CD4-positive, alpha-beta T cell treated with Interleukin-10 for 1 hour (primary cell): ENCODE measurements at places on chromosomes 4 and X.

- DNase-seq, result no peak
Observed at GRCh38 chr4:62627141-62627540, 1427.0 kb downstream of the ADGRL3 start.

- DNase-seq, result no peak
Observed at GRCh38 chr4:157664726-157665125, 444.2 kb downstream of the GRIA2 start.

- DNase-seq, result no peak
Observed at GRCh38 chr4:8108991-8109390, 49.6 kb downstream of the ABLIM2 start.

DNA sequence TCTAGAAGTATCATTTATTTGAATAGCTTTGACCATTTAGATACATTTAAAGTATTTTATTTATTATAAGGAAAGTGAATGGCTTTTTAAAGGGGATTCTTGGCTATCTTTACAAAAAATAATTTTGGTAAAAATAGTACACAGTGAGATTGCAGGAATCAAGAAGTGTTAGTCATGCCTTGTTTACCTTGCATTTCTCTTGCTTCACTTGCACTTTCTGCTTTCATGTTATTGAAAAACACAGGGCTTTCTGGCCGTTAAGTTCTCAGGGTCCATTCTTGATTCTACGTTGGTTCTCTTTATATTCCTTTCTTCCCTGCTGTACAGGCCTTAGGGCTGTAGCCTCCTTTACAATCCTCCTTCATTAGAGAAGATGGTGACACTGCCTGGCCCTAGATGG lies 21.8 kb upstream of the SEC24D start:
- no peak for DNase-seq

DNA sequence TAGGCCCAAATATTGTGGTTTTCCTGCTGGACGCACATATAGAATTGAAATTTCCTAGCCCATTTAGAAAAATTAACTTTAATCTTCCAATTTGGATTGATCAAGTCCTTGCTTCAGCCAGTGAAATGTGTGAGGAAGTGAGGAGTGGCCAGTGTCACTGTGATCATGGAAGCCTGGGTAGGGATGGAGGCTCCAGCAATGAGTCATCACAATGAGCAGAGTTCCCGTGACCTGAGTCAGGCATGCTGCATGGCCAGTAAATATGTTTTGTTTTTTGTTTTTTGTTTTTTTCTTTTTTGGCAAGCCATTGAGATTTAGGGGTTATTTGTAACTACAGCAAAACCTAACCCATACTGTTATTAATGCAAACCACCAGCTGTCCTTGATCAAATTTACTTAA lies 52.1 kb downstream of the IDS start:
- DNase-seq, result no peak

- no peak for DNase-seq
Observed at GRCh38 chr4:28313729-28314713, 1453.4 kb downstream of the STIM2 start.

DNA sequence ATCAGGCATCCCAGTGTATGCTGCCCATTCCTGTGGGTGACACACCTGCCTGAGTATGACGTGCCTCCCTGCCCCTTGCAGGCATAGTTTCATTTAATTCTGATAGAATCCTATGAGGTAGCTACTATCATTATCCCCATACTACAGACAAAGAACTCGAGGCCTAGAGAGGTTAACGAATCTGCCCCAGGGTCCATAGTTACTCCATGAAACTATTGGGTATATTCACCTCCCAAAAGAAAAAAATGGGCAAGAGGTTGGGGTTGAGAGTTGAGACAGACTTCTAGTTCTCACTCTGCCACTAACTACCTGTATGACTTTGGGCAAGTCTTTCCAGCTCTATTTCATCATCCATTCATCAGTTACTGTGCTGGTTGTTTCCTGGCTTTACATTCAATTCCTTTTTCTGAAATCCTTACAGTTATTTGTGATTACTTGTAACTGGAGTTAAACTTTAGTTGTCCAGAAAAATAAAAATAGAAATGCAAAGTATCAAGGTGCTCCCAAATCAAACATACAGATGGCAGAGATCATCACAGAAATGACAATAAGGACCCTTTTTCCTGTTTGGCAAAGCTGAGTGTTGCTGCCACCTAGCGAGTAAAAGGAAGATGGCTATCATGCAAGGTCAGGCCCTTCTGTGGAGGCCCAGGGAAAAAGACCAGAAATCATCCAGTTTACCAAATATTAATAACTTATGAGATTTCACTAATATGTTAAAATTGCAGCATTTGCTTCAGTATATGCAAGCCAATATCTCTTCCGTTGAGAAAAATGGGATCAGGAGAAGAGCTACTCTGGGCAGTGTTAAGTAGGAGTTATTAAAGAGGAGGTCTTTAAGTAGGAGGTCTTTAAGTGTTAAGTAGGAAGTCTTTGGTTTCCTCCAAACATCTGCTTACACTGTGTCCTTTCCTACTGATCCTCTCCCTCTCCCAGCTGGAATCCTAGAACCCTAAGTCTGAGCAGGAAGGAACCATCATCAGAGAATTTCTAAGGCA lies 17.1 kb upstream of the MAP7D3 start:
- peak; percentile 57 for DNase-seq

DNA sequence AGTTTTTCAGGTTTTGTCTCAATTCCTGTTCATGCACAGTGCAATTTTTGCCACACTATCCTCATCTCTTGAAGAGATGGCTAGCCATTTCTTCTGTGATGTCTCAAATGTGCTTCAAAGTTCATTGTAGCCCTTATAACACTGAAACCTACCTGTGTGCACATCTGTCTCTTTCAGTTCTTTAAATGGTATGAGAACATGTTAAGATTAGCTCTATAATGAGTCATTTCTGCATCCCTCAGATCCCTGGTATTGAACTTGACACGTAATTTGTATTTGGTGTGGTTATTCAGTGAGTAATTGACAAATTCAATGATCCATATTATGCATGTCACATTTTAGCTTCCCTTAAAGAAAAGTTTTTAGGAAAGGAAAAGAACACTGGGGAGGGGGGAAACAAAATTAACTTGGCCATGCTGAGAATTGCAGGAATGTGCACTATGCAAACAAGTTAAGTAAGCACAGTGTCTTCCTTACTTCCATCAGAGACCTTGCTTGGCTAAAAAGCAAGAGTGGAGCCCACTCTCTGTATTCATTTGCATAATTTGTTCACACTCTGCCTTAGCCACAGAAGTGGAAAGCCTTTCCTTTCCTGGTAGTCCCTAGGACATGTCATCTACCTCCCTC lies 659.8 kb upstream of the MAGEB2 start:
- no peak for DNase-seq
